ENCODE measurements at places on chromosomes 6 and 20. TPM values are rescaled to one million over a fixed set of nuclear protein-coding genes. Genes with fewer than 3 reads are reported as not detected.

Gene TAAR6
- total RNA-seq: not detected

DNA sequence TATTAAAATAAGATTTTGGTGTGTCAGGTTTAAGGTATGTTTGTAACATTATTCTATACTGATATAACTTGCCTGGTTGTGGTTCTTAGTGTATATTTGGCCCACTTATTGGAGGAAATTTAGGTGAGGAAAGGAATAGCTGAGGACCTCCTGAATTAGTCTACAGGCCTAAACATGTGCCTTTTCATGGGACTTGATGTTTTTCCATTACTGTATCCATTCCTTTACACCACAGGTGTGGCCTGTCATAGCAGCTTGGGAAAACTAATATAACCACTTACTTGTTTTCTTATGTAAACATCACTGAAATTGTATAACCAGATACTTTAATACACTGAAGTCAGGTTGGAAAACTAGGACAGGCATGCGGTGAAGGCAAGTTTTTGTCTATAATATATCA lies 27.6 kb downstream of the BCKDHB start:
- no peak for DNase-seq

Gene IMPG1
- not detected for total RNA-seq

- DNase-seq: no peak
Observed at GRCh38 chr20:40331807-40332560, 357.1 kb downstream of the MAFB start.

Gene GATA5
- total RNA-seq: not detected
